GM20000 (cell line): ENCODE measurements at places on chromosomes 7 and 10.

- no peak for DNase-seq
Measured at GRCh38 chr7:13047061-13047460, 359.6 kb downstream of the ARL4A start.

DNA sequence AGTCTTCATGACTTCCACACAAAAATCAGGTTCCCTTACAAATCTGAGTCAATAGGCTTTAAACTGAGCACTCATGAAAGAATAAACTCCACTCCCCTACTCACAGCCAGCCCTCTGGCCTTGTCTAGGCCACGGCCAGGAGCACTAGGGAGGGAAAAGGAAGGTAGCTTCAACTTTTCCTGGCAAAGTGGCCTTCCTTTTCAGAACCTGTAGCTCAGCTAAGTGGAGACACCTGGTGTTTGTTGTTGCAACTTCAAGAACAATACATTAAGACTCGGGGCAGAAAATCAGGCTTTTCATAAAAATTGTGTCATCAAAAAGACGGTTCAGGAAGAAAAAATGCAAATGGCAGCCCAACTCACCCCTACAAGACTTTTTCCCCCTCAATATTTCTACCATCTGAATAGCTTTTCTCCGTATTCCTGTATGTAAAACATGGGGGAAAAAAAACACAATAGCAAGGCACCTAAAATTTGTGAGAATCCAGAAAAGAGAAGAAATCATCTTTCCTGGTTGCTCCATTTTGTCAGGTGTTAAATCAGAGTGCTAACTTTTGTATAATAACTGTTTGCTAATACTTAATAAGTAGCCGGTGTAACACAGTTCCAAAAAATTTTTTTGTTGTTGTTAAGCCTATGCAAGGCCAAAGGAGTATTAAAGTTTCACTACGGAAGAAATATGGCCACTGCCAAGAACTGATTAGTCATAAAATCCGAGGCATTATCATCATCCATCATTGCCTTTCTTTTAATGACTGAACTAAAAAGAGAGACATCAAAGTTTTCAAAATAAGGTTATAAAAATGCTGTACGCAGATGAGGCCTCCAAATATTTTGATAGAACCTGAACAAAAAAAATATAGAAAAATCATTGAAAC, 66.2 kb upstream of the ARID5B start:
- DNase-seq = peak; percentile 23

DNA sequence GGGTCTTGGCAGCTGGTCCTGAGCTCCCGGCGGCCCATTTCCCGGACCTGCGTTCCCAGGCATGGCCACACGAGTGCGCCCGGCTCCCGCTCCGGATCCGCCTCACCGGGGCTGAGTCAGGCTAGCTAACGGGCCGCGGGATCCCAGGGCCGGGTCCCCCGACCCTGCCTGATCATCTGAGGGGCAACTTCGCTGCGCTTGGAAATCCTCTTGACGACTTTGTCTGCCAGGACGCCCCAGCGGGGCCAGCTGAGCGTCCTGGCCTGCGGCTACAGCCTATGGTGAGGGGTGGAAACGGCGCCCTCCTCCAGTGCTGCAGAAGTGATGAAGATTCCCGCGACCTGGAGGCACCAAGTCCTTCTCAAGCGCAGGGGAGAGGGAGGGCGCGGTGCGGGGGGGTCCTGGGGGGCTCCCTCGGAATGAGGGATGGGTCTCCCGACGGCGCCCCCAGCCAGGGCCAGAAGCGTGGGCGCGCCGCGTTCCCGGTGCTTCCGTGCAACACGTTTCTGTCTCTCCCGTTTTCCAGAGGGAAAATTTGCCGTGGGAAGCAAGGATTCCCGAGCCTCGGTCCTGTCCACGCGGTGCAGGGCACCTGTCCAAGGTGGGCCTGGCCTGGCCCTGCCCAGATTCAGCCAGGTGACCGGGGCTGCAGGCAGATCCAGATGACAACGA, 212.4 kb downstream of the CCSER2 start:
- DNase-seq = peak; percentile 84

GRCh38 chr10:88082391-88082790, 219.0 kb downstream of the PTEN start:
- no peak for DNase-seq

DNA sequence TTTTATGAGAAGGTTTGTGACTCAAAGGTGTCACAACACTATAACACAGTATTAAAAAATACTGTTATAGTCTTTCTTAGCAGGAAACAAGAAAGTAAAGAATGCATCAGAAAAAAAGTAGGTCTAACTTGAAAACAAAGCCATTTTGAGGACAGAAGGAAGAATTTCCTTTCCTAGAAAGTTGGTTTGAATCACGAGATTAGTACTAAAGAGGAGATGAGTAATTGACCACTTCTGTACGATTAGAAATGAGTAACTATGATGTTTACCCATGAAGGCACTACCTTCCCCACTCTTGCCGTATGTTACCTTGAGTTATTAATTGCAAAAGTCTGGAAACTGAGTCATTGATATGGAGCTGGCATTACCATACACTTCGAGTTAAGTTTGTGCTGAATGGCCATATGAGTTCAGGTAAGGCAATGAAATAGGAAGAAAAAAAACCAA, 65.2 kb downstream of the FAM185A start:
- no peak for DNase-seq

- DNase-seq = no peak
Measured at GRCh38 chr7:27364344-27364758, 121.7 kb downstream of the EVX1 start.

DNA sequence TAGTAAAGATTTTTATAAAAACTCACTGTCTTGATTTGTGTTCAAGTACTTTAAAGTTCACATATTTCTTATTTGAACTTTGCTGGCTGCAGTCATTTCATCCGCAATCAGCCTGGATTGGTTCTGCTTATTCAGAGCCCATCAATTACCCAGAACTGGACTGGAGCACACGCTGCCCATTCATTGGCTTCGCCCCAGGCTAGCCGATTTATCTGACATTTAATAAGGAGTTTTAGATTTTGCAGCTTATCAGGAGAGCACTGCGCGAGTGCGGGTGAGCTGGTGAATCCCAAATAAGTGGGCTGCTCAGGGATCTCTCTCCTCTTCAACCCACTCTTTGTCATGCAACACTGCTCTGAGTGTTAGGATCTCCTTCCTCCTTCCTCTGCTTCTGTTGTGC, 166.0 kb upstream of the GPR26 start:
- DNase-seq = no peak

- DNase-seq = no peak
Measured at GRCh38 chr7:41328544-41328943, 374.3 kb downstream of the INHBA start.

- DNase-seq = no peak
Measured at GRCh38 chr10:114714281-114714741, 56.2 kb upstream of the ABLIM1 start.

DNA sequence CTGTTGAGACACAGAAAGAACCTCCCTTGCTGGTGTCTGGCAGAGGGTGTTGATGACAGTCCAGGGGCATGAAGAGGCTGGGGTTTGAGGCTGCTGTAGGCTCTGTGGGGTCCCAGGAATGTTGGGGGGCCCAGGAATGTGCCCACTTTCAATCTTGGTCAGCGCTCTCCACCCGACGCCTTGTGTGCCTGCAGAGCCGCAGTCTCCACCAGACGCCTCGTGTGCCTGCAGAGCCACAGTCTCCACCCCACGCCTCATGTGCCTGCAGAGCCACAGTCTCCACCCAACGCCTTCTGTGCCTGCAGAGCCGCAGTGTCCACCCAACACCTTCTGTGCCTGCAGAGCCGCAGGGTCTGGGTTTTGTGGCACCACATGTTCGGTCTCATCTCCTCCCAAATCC, 84.0 kb downstream of the ADARB2 start:
- DNase-seq = no peak

GRCh38 chr10:38027986-38028385, 17.5 kb downstream of the ZNF33A start:
- DNase-seq = no peak

GRCh38 chr10:47169581-47169980, 130.4 kb upstream of the GDF10 start:
- DNase-seq = no peak

DNA sequence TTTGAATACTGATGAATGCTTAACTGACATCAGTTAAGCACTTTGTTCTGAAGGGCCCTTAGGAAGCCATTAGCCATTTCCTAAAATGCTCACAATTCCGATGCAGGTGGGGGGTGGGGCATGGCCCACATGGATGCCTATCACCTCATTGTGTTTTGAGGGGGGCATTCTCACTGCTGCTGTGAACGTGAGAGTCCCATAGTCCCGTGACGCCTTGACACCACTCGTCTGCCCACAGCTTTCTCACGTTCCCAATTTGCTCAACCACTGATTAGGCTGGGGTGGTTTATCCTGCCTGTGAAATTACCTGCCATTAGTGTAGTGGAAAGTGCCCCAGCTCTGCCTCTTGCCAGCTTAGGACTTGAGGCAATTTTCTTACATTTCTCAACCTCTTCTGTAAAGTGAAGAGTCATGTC, 31.9 kb downstream of the DUSP5 start:
- peak; percentile 31 for DNase-seq

DNA sequence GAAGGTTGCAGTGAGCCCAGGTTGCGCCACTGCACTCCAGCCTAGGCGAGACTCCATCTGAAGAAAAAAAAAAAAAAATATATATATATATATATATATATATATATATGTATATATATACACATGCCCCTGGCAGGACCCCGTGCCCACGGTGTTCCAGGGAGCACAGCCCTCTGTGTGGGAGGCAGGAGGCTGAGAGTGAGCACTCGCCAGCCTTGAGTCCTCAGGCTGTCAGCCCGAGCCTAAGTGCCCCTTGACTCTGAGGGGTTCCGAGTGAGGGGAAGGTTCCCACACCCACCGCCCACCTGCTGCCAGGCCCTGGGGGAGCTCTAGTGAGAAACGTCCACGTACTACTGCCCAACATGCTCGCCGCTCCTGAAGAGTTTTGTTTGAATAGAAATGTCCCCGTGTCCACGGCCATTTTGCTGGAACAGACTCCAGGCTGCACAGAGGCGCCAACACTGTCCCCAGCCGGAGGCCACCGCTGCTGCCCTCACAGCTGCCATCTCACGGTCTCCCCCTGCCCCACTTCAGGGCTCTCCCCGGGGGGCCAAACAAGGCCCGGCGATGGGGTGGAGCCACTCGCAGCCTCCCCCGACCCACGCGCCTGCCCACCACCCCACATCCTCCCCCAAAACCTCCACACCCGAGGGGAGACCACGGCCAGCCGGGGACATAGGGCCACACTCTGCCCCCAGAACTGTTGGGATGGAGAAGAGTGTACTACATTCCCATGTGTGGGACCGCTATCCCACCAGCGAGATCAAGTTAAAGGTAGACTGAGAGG, 62.8 kb upstream of the EBF3 start:
- DNase-seq = no peak

GRCh38 chr7:110003827-110004226, 1087.1 kb upstream of the LRRN3 start:
- DNase-seq = no peak

DNA sequence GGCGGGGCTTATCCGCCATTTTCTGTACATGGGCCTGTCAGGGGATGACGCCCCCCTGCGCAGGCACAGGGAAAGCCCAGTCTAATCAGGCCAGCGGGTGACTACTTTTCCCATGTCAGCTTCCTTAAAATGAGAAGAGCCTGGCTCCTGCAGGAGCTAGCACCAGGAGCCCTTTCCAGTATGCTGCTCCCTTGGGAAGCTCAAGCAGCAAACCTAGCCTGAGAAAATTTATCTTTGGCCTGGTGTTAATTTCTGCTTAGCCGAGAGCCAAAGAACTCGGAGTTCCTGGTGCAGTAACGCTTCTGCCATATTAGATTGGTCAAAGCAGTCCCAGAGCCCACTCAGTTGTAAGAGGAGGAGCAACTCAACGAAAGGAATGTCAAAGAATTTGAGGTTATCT, 239.0 kb upstream of the PHYHIPL start:
- DNase-seq = no peak

DNA sequence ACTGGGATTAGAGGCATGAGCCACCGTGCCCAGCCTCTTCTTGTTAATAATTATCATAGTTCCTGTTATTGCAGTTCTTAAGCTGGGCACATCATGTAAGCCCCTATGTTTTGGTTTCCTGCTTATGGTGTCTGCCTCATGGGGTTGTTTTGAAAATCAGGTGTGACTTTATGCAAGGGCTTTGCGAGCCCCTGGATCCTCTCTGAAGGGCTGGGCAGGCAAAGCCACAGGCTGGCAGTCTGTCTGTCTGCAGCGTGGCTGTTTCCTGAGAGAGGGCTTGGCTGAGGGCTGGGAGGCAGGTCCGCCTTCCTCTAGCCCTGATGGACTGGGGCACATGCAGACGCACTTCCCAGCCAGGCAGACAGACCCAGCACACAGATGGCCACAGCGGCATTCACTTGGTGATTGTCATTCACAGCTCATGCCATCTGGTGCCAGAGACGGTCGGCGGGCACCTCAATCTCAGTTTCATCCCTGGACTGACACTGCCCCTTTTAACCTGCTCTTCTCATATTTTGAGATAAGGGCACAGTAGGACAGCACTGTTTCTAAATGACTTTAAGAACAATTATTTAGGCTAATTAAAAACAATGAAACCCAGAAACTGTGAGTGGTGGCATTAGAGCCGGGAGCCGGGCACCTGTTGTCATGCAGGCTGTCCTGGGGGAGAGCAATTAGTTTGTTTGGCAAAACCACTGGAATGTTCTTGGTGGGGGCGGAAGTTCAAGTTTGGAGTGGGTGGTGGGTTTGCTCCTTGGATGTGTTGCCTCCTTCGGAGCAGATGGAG, 35.5 kb downstream of the RBM20 start:
- no peak for DNase-seq

GRCh38 chr7:2968176-2968575, 75.5 kb downstream of the CARD11 start:
- no peak for DNase-seq

- DNase-seq = no peak
Measured at GRCh38 chr7:99720800-99721595, 14.0 kb downstream of the CYP3A7 start.

- no peak for DNase-seq
Measured at GRCh38 chr7:73446682-73447081, 13.1 kb downstream of the FZD9 start.

GRCh38 chr10:49040601-49041000, 74.7 kb downstream of the VSTM4 start:
- DNase-seq = no peak

- DNase-seq = no peak
Measured at GRCh38 chr7:711922-712380, 14.5 kb upstream of the DNAAF5 start.

DNA sequence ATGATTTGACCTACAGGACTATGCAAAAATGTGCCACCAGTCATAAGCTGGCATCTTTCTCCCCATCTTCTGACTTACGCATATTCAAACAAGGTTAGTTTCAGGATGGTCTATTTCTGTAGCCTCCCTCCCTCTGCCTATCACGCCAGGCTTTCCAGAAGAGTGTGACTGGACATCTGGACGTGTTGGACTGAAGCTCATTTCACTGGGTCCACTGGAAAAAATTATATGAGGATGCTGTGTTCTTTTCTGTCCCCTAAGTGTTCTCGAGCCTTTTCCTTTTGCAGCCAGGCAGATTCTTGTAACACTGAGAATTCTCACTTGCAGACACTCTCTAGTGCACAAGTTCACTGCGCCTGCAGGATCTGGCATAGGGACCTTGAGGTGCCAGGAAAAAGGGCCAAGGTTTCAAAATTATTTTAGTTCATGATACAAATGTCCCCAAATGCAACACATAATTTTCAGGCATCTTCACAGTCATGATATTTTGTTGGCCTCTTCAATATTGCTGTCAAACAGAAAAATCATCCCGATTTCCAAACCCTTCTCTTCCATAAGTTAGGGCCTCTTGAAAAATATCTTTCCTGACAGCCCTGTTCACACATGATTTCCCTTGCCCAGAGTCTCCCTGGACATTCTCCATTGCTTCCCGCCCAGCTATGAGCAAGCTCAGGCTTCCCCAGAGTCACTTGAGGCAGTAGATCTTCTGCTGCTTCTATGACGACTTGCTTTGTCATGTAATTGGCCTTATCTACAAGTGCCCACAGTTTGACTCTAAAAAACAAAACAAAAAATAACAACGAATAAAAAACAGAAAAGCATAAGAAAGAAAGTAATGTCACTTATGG, 170.4 kb downstream of the BMPER start:
- DNase-seq = no peak
